GM10248 (cell line): ENCODE measurements at places on chromosomes 2 and 18.

GRCh38 chr2:225008935-225009334, 33.3 kb downstream of the DOCK10 start:
- no peak for DNase-seq

DNA sequence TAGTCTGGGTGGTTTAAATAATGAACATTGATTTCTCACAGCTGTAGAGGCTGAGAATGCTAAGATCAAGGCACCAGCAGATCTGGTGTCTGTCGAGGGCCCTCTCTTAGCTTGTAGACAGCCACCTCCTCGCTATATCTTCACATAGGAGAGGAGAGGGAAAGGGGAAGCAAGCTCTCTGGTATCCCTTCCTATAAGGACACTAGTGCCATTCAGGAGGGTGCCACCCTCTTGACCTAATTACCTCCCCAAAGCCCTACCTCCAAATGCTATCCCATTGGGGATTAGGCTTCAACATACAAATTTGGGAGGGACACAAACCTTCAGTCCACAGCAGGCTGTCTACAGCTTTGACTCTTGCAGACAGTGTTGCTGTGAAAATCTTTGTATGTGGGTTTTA, 76.7 kb downstream of the BOLA3 start:
- DNase-seq: no peak

DNA sequence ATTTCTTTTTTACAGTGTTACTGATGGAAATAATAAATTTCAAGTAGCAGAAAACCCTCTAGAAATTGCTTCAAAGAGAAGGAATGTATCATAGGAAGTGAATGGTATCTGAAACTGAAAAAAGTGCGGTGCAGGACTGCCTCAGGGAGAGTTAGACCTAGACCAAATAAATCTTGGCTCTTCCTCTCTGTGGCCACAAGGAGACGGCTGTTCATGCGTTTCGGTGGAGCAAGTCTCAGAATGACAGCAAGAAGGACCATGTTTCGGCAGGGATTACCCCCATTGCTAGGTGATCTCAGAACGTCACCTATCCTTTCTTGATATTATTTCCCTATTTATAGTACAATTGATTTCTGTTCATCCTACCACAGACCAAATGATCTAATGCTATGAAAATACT, 522.3 kb downstream of the SOX11 start:
- DNase-seq: peak; percentile 28

GRCh38 chr2:149954981-149955600, 367.5 kb upstream of the MMADHC start:
- no peak for DNase-seq

DNA sequence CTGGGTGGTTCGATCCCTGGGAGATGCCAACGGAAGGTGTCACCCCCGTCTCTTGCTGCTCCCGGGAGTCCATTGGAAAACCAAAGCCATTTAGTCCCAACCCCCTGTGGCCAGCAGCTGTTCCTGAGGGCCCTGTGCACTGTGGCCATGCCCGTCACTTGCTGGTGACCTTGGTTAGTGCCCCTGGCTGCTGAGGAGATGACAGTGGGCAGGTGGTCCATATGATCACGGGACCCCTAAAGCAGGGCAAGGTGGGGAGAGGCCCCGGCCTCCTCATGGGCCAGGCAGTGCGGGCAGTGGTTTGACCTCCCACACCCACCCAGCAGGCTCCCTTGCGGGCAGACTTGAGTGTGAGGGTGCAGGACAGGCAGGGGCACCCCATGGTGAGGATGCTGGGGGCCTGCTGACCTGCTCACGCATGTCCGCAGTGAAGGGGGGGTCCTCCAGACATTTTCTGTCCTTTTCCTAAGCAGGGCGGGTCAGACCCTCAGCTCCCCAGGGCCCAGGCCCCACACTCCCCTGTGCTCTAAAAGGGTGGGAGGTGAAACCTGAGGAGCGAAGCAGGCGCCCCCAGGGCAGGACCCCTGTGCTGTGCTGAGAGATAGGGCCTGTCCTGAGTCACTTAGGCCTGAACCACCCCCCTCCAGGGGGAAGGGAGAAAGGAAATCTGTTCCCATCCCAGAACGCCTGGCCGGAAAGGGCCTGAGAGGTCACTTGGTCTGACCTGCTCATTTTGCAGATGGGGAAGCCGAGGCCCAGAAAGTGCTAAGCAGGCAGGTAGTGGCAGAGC, 6.8 kb downstream of the ITM2C start:
- no peak for DNase-seq

- DNase-seq: no peak
Measured at GRCh38 chr2:20421988-20422370, 24.9 kb upstream of the RHOB start.

GRCh38 chr2:234292962-234293243, 204.0 kb downstream of the ARL4C start:
- DNase-seq: no peak

GRCh38 chr2:160952464-160953254, 207.6 kb upstream of the TANK start:
- DNase-seq: no peak

DNA sequence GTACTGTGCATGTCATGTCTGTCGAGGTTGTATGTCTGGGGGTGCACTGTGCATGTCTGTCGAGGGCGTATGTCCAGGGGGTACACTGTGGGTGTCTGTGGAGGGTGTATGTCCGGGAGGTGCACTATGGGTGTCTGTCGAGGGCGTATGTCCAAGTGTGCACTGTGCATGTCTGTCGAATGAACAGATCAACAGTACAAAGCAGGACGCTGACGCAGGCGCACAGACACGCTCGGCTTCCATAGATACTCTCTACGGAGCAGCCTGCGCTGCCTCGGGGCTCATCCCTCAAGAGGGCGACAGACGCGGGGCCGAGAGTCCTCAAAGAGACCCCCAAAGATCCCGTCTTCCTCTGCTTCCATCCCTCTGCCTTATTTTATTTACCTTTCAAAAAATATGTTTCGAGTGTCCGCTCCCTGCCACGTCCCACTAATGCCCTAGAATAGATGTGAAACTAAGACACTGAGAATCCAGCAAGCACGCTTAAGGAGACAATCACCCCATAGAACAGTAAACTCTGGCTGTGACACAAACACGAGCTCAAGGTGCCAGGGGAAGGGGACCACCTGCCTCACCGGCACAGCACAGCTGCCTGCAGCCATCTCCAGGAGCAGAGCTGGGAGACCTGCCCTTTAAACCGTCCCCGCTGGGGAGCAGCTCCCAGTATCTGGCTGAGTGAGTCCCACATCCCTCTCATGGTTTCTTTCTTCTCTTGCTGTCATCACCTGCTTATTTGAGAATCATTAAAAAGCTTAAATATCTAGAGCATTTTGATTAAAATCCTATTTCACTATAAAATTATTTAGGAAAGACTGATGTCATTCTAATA, 250.5 kb upstream of the MYT1L start:
- no peak for DNase-seq

DNA sequence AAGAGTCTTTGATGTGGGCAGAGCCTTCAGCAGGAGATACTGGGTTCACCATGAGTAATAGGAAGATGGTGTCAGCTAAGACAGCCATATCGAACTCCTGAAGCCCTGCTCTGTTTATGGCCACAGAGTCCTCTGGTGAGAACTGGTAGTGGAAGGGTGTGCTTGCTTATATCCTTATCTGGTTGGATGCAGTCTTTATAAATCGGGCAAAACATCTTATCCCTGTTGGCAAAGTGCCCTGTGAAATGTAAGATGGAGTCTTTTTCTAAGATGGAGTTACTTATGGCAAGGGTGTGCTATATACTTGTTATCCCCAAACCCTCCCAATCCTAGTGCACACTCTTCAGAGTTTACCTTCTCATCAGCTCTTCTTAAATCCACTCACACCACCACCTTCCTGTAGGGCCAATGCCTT, 190.8 kb upstream of the PARD3B start:
- DNase-seq: no peak

DNA sequence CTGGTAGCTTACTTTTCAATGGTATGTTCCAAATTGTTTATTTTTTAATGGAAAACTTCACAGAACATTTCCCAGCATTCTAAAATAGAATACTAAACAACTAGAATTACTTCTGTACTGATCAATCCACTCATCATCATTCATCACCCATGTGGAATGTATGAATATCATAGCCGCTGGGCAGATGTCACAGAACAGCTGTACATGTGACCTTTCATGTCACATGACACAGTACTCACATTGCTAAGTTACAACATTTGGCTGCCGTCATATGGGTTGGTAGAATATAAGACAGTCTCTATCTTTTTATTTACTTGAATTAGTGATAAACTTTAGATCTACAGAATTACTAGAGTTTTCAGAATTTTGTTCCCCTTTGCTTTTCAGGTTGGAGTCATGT, 387.6 kb downstream of the ZEB2 start:
- DNase-seq: no peak

- no peak for DNase-seq
Measured at GRCh38 chr18:1302861-1303260, 398.2 kb downstream of the ADCYAP1 start.

DNA sequence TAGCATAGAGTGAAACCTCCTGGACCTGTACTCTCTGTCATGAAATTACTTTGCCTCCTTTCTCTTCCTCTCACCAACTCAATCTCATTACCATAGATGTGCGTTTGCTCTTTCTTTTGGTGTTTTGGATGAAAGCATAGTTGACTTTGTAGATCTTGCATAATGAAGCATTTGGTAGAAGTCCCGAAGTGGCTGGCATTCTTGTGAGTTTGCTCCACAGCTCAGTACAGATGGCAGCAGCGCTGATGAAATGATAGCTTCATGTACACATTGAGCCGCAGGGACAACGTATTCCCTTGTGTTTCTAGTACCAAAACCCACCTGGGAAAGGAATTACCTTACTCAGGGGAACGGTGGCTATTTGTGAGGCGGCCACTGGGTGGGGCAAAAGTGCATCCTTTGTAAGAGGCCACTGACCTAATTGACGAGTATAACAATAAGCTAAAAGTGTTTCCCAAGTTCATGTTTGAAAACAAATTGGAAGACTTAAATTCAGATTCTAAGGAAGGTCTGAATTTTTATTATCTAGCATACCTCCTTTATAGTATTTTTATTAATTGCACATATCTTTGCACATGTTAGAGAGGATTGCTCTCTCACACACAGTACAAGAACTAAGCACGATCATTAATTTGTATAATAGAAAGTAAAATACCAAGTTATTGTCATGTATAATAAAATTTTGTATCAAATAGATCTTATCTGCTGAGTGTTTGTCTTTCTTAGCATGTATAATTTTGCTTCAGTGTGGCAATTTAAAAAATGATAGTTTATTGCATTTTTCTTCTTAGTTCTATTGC, 25.4 kb upstream of the CDH7 start:
- no peak for DNase-seq

DNA sequence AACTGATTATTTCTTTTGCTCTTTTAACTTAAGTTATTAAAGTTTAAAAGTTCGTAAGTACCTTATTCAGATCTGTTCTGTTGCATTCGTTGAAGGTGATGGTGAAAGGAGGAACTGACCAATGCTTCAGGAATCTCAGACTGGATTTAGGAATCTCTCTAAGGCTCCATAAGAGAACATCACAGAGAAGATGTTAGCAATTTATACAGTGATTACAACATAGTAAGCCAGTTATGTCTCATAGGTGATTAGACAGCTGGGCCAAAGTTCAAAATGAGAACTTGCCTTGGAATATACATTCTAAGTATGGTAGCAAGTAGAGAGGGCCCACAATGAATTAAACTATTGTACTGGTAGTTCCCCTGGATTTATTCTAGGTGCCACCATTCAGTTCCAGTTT, 3.2 kb downstream of the MARS2 start:
- DNase-seq: no peak

DNA sequence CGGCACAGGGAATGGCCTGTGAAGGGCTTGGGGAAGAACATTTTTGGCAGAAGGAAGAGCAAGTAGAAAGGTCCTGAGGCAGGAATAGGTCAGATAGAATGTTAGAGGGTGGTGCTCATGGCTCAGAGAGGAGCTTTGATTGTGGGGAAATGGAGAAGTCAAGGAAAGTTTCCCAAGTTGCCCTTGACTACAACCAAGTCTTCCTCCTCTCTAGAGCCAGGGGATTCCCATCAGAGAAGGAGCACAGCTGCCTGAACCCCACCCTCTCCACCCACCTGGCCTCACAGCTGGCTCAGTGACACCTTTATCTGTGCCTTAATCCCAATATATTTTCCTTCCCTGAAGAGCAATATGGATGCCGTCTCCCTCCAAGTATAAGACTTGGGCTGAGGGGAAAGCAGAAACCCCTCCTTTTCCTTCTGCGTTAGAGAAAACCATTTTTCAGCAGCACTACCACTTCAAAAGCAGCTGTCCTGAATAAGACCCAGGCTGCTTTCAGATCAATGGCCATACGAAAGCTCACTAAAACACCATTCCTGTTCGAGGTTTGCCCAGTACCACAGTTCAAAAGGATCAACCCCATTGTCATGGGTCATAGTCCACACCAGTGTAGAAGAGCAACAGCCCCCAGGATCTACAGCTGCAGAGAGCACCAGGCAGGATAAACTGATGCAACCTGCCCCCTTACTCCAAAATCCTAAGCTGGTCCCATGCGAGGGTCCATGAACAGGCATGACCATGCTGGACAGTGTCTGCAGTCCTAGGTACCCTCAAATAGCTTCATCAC, 199.6 kb downstream of the AFF3 start:
- DNase-seq: no peak

- no peak for DNase-seq
Measured at GRCh38 chr2:2234398-2235195, 96.5 kb downstream of the MYT1L start.

GRCh38 chr2:142010477-142011270, 120.1 kb downstream of the LRP1B start:
- DNase-seq: no peak

DNA sequence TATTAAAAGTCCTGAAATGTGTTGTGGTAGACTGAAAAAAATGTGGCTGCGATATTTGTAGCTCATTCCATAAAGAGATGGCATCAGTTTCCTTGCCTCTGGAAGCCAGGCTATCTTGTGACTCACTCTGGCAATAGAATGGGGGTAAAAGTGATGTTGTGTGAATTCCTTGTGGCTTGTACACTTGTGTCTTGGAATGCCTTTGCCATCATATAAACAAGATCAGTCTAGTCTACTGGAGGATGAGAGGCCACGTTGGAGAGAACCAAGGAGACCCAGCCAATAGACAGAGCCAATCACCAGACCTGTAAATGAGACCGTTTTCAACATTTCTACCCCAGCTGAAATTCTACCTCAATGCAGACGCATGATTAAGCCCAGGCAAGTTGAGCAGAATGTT, 254.1 kb downstream of the TRIB2 start:
- DNase-seq: no peak

GRCh38 chr2:105299290-105299689, 30.2 kb downstream of the TGFBRAP1 start:
- no peak for DNase-seq

GRCh38 chr2:101401326-101401665, 14.0 kb upstream of the CREG2 start:
- DNase-seq: no peak

DNA sequence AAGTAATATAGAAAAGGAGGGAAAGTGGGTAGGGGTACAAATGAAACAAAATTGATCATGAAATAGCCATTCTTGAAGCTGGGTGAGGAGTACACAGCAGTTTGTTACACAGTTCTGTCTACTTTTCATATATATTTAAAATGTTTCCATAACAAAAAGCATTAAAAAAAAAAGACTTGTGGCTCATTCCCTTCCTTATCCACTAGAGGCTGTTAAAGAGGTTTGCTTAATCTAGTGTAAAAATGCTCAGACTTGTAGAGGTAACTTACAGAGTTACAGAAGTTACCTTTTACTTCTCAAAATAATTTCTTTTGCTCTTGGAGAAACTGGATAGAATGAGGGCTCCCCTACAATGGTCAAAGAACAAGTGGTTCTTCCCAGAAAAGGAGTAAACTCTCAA, 8.1 kb upstream of the WIPF1 start:
- DNase-seq: no peak

- DNase-seq: no peak
Measured at GRCh38 chr2:11554399-11554716, 20.5 kb downstream of the GREB1 start.
